ENCODE measurements at places on chromosomes 11 and 22. TPM values are rescaled to one million over a fixed set of nuclear protein-coding genes. Genes with fewer than 3 reads are reported as not detected.

DNA sequence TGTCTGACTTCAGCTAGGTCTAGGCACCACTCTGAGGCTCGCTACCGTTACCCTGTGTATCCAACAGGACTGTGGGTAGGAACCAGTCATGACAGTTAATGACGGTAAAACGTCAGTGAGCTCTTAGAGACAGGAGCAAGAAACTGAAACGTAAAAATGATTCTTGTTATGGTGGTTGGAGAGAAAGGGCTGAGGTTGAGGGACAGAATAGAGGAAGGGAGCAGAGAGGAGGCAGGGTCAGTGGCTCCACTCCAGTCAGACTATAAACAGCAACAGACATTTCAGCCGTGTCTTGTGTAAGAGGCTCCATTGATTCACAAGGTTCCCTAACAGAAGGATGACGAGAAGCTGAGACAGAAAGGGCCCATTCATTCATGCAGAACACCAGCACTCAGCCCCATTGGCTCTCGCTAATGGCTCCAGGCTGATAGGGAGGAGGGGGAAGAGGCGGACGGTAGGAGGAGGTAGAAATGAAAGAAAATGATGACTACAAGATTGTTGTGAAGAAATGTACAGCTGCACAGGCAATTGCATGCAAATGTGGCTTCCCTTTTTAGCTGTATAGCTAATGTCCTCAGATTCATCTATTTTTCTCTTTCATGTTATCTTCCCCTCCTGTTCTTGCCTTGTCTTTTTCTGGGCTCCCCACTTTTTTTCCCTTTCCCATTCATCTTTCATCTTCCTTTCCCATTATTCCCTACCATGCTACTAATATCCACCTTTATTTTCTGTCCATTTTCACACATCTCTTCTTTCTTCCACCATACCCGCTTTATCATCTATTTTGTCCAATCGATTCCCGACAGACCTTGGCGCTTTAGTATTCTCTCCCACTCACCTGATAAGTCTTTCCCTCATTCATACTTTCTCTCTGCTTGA, 34.3 kb downstream of the ETS1 start:
- DNase-seq: no peak
- peaks cover 11% of the 10 kb centered on the region for H3K4me1 ChIP-seq
- H3K27me3 ChIP-seq: peaks cover 6% of the 10 kb centered on the region
- H3K27ac ChIP-seq: no peak overlapping the region
- no peaks in the 10 kb centered on the region for H3K36me3 ChIP-seq
- no peak overlapping the region for H3K4me3 ChIP-seq

DNA sequence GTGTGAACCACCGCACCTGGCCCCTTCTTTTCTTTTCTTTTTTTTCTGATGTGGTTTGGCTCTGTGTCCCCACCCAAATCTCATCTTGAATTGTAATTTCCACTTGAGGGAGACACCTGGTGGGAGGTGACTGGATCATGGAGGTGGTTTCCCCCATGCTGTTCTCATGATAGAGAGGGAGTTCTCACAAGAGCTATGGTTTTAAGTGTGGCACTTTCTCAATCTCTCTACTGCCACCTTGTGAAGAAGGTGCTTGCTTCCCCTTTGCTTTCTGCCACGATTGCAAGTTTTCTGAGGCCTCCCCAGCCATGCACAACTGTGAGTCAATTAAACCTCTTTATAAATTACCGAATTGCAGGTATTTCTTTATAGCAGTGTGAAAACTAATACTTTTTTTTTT, 4.9 kb upstream of the TCN2 start:
- H3K4me1 ChIP-seq: peaks cover 5% of the 10 kb centered on the region
- peak; percentile 26 for DNase-seq
- no peaks in the 10 kb centered on the region for H3K27me3 ChIP-seq
- no peak overlapping the region for H3K4me3 ChIP-seq
- peaks cover 2% of the 10 kb centered on the region for H3K36me3 ChIP-seq

GRCh38 chr11:65213322-65214211, 31.8 kb downstream of the CAPN1 start:
- H3K4me3 ChIP-seq: no peak overlapping the region
- no peak for DNase-seq
- no peaks in the 10 kb centered on the region for H3K27me3 ChIP-seq
- no peaks in the 10 kb centered on the region for H3K4me1 ChIP-seq

DNA sequence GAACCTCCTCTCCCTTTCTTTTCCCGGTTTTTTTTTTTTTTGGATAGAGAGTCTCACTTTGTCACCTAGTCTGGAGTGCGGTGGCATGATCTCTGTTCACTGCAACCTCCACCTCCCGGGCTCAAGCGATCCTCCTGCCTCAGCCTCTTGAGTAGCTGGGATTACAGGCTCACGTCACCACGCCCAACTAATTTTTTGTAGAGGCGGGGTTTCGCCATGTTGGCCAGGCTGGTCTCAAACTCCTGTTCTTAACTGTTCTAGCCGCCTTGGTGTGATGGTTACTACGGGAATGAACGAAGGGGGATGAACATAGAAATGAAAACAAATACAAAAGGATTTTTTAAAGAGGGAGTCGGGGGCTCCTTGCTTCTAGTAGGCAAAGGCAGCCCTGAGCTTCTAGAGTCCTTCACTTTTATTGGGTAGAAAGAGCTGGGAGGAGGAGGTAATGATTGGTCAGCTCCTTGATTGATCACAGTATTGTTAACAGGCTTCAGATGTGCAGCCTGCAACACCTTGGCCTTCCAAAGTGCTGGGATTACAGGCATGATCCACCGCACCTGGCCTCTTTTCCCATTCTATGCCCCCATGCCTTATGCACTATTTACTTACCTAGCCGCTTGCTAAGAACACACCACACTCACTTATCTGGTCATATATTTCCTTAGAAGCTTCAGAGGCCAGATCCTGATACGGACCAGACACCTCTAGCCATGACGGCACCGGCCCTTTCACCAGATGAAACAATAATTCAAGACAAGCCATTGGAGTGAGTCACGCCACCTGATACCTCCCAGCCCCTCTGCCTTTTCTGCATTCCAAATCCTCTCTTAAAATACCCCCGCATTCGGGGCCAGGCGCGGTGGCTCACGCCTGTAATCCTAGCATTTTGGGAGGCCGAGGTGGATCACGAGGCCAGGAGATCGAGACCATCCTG, 20.7 kb downstream of the SUSD2 start:
- peak overlapping the region; percentile 22 for H3K27ac ChIP-seq
- peaks cover 34% of the 10 kb centered on the region for H3K4me1 ChIP-seq
- DNase-seq: no peak
- no peaks in the 10 kb centered on the region for H3K36me3 ChIP-seq

- peaks cover 13% of the 10 kb centered on the region for H3K27me3 ChIP-seq
- H3K4me3 ChIP-seq: no peak overlapping the region
- no peaks in the 10 kb centered on the region for H3K36me3 ChIP-seq
- H3K4me1 ChIP-seq: no peaks in the 10 kb centered on the region
These were observed 78.0 kb downstream of the TSPAN18 start for GRCh38 chr11:44804449-44805437.

The RASGRP2 gene
- 2.3 TPM for total RNA-seq

Data from endothelial cell of umbilical vein (primary cell).